ENCODE measurements at places on chromosomes 4 and X.

GRCh38 chr4:88759039-88759894 is 61.6 kb upstream of the NAP1L5 start:
- peak; percentile 80 for DNase-seq

DNA sequence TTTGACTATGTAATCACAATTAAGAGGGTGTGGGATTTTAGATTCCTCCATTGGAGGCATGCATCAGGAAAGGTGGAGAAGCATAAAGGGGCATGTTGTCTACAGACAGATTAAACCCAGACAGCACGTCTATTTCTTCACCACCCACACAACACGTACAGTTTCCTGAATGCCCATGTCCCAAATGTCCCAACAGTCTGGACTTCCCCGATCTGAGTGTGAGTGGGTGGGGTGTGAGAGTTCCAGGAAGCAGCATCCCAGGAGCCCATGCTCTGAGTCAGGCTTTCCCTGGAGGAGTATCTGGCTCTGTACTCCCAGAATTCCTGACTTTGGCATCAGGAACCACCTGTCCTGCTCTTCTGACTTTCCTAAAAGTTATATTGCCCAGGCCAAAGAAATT is 30.8 kb upstream of the NDP start:
- DNase-seq, result no peak

GRCh38 chr4:83259586-83259985 is 25.0 kb downstream of the COQ2 start:
- DNase-seq, result no peak

GRCh38 chr4:128517739-128518510 is 230.3 kb upstream of the PGRMC2 start:
- peak; percentile 96 for DNase-seq

DNA sequence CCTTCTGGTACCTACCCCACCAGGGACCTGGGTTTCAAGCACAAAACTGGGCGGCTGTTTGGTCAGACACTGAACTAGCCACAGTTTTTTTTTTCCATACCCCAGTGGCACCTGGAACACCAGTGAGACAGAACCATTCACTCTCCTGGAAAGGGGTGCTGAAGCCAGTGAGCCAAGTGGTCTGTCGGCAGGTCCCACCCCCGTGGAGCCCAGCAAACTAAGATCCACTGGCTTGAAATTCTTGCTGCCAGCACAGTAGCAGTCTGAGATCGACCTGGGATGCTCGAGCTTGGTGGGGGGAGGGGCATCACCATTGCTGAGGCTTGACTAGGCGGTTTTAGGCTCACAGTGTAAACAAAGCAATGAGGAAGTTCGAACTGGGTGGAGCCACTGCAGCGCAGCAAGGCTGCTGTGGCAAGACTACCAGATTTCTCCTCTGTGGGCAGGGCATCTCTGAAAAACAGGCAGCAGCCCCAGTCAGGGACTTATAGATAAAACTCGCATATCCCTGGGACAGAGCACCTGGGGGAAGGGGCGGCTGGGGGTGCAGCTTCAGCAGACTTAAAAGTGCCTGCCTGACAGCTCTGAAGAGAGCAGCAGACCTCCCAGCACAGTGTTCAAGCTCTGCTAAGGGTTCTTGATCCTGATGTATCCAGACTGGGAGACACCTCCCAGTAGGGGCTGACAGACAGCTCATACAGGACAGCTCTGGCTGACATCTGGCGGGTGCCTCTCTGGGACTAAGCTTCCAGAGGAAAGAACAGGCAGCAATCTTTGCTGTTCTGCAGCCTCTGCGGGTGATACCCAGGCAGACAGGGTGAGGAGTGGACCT is 223.0 kb downstream of the COX18 start:
- DNase-seq, result peak; percentile 60

- peak; percentile 16 for DNase-seq
Observed at GRCh38 chr4:87216469-87216868, 3.9 kb downstream of the KLHL8 start.

- peak; percentile 88 for DNase-seq
Observed at GRCh38 chr4:113575401-113575800, 186.1 kb downstream of the CAMK2D start.

DNA sequence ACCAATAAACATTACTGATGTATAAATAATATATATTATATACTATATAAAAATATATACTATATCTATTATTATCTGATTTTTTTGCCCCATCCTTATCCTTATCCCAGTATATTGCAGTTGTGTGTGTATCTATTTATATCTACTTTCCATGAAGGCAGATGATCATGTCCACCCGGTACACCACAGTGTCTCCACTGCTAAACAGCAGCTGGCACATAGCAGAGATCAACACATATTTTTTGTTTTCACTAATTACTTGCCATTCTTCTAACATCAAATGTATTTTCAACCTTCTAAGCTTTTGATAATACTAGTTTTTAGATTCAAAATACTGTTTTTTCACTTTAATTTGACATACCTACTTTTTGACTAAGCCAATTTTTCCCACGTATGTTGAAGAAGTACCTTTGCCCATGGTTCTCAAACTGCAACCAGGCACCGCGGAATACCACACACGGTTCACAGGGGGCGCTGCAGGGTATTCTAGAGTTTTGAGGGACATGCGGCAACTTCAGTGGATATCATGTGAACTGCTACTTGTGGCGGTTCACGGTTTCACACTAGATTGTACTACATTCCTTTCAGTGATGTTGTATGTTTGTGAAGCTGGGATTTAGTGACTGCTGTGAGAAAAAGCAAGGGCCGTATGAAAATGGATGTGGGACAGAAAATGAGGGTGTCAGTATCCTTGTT is 182.5 kb upstream of the NPY2R start:
- DNase-seq, result peak; percentile 27

GRCh38 chr4:98610926-98611676 is 47.3 kb downstream of the TSPAN5 start:
- DNase-seq, result no peak

- DNase-seq, result no peak
Observed at GRCh38 chr4:73606465-73606974, 13.7 kb downstream of the RASSF6 start.

DNA sequence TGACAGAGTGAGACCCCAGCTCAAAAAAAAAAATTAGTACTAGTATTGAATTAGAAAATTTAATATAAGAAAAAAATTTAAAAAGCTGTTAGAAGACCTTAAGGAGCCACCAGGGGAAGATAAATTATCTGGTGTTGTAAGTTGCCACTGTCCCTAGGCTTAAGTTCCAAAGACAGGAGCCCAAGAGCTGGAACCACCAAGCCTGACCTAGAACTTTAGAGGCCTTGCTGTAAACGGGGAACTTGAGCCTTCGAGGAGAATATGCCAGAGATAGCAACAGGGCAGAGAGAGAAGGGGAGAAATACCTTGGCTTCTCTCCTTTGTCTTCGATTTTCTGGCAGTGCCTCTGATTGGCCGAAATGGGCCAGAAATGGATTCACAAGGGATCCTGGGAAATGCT is 8.9 kb downstream of the USP53 start:
- DNase-seq, result no peak

GRCh38 chr4:13968723-13969122 is 341.2 kb upstream of the BOD1L1 start:
- peak; percentile 53 for DNase-seq

GRCh38 chr4:150974750-150975149 is 40.3 kb downstream of the LRBA start:
- no peak for DNase-seq

Measured in iris pigment epithelial cell (primary cell).